ENCODE measurements at places on chromosomes 3 and 15.

- DNase-seq, result no peak
Measured at GRCh38 chr3:147613725-147614124, 204.6 kb downstream of the ZIC1 start.

- peak; percentile 4 for DNase-seq
Measured at GRCh38 chr15:69857686-69858391, 239.9 kb downstream of the TLE3 start.

GRCh38 chr3:5272387-5272786 is 84.9 kb downstream of the EDEM1 start:
- DNase-seq, result no peak

GRCh38 chr15:77034695-77035489 is 36.0 kb downstream of the TSPAN3 start:
- peak; percentile 27 for DNase-seq
